Muscle of leg (tissue), 16 donors: ENCODE measurements at places on chromosomes 2 and 18. TPM values are rescaled to one million over a fixed set of nuclear protein-coding genes. Genes with fewer than 3 reads are reported as not detected.

SLC4A1AP gene
- 23.5 TPM for total RNA-seq

MPP4 gene
- 0.18 TPM for total RNA-seq

MTX2 gene
- 36.8 TPM for total RNA-seq

MC4R gene
- total RNA-seq, result 0.62 TPM

LINC00305 gene
- total RNA-seq, result not detected

DNA sequence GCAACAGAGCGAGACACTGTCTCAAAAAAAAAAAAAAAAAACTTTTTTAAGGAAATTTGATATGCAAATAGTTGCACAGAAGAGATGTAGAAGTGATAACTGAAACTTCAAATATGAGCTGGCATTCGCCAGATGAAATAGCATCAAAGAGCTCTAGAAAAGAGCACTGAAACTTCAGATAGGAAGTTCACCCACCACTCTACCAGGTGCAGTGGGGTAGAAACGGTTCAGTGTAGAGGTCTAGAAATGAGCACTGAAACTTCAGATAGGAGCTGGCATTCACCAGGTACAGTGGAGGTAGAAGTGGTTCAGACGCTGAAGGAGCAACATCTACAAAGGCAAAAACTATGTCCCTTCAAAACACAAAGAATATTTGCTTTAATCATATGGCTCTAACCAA, 9.0 kb upstream of the ONECUT2 start:
- no peaks in the 10 kb centered on the region for H3K36me3 ChIP-seq
- H3K4me1 ChIP-seq, result peaks cover 11% of the 10 kb centered on the region
- H3K4me3 ChIP-seq, result no peak overlapping the region
- peaks cover 53% of the 10 kb centered on the region for H3K27me3 ChIP-seq
- no peak for DNase-seq

DNA sequence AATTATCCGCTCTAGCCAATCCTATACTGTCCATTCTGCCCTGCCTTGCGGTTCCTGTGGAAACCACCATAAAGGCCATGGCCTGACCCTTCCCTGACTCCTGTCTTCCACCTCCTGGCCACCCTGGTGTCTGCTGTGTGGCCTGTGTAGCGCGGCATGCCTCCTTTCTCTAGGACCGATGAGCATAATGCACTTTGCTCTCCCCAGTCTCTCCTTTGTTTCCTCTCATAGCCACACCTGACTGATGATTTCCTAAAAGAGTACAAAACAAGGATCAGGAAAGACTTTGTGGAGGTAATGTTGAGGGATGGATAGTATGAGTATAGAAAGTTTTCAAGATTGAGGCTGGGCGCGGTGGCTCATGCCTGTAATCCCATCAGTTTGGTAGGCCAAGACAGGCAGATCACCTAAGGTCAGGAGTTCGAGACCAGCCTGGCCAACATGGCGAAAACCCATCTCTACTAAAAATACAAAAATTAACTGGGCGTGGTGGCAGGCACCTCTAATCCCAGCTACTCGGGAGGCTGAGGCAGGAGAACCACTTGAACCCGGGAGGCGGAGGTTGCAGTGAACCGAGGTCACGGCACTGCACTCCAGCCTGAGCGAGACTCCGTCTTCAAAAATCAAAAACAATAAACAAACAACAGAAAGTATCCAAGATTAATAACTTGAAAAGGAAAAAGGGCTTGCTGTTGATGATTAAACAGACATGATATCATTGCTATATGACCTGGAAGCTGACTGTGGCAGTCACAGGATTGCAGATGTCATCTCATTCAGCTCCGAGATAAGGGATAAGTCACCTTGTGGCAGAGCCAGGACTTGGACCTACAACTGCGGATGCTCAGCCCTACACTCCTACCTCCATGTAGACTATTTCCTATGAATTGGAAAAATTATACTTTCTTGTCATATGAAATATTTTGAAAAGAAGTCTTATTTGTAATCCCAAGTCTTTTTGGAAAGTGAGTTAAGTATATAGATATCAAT, 16.6 kb downstream of the SOWAHC start:
- no peak overlapping the region for H3K27ac ChIP-seq
- H3K27me3 ChIP-seq, result no peaks in the 10 kb centered on the region
- no peak overlapping the region for H3K4me3 ChIP-seq
- DNase-seq, result no peak
- H3K4me1 ChIP-seq, result no peaks in the 10 kb centered on the region

GRCh38 chr2:44001716-44002115, 5.9 kb upstream of the LRPPRC start:
- no peak for DNase-seq
- no peaks in the 10 kb centered on the region for H3K4me1 ChIP-seq
- H3K27me3 ChIP-seq, result peaks cover 4% of the 10 kb centered on the region
- no peak overlapping the region for H3K4me3 ChIP-seq
- H3K27ac ChIP-seq, result no peak overlapping the region
- no peaks in the 10 kb centered on the region for H3K36me3 ChIP-seq

DNA sequence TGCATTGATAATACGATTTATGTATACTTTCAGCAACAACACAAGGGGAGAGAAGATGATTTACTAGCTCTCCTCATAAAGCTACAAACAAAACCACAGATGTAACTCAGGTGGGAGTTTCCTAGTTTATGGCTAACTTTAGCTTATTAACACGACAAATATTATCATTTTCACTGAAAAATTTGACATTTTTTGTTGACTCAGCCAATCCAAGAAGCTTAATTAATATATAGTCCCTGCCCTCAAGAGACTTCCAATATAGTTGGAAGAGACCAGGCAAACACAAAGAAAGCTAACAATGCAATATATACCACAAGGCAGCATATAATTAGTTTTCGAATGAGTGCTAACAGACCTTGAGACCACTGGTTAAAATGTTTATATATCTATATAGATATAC, 775 bp downstream of the WDR12 start:
- peaks cover 6% of the 10 kb centered on the region for H3K4me1 ChIP-seq
- no peak for DNase-seq
- no peak overlapping the region for H3K27ac ChIP-seq
- H3K36me3 ChIP-seq, result no peaks in the 10 kb centered on the region
- no peaks in the 10 kb centered on the region for H3K27me3 ChIP-seq

GRCh38 chr2:214706986-214707385, 102.5 kb downstream of the BARD1 start:
- H3K27ac ChIP-seq, result no peak overlapping the region
- no peaks in the 10 kb centered on the region for H3K27me3 ChIP-seq
- no peaks in the 10 kb centered on the region for H3K4me1 ChIP-seq
- H3K36me3 ChIP-seq, result no peaks in the 10 kb centered on the region

GRCh38 chr2:69993708-69994107, 32.3 kb upstream of the ASPRV1 start:
- H3K27ac ChIP-seq, result no peak overlapping the region
- DNase-seq, result no peak
- H3K36me3 ChIP-seq, result peaks cover 20% of the 10 kb centered on the region
- no peaks in the 10 kb centered on the region for H3K27me3 ChIP-seq
- H3K4me1 ChIP-seq, result no peaks in the 10 kb centered on the region

GRCh38 chr2:857081-857480, 93.6 kb upstream of the SNTG2 start:
- H3K27ac ChIP-seq, result no peak overlapping the region
- H3K27me3 ChIP-seq, result peaks cover 10% of the 10 kb centered on the region
- H3K36me3 ChIP-seq, result no peaks in the 10 kb centered on the region
- H3K4me1 ChIP-seq, result peaks cover 13% of the 10 kb centered on the region
- DNase-seq, result no peak

- no peaks in the 10 kb centered on the region for H3K36me3 ChIP-seq
- H3K27me3 ChIP-seq, result no peaks in the 10 kb centered on the region
- no peak overlapping the region for H3K4me3 ChIP-seq
- no peaks in the 10 kb centered on the region for H3K4me1 ChIP-seq
Observed at GRCh38 chr18:79884294-79884962, 67.0 kb downstream of the SLC66A2 start.
